ENCODE measurements at places on chromosomes 3 and 15.

DNA sequence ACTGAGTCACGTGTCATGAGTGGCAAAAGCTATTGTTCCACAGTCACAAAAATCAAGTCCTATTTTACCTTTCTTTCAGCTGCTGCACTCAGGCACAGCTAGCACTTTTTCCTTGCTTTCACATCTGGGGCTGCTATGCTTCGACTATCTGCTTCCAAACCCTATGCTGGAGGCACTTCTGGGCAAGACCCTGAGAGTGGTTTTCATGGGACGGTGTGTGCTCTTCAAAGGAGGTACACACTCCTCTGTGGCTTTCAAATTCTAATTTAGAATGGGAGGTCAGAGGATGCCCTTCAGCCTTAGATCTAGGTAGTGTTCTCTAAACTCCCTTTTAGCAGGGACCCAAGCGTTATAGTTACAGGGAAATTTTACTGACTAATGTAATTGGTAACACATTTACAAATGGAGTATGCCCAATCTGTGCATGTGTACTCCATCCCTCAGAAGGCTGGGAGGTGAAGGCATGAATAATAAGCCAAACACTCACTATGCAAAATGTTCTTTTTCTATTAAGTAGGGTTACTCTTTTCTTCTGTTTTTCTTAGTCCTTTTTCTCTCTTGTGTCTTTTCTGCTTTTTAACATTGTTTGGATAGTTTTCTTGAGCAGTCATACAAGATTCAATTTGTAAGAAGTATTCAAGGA, 188.3 kb downstream of the LSAMP start:
- no peak for DNase-seq

- no peak for DNase-seq
Observed at GRCh38 chr15:92646216-92646615, 9.4 kb downstream of the FAM174B start.

DNA sequence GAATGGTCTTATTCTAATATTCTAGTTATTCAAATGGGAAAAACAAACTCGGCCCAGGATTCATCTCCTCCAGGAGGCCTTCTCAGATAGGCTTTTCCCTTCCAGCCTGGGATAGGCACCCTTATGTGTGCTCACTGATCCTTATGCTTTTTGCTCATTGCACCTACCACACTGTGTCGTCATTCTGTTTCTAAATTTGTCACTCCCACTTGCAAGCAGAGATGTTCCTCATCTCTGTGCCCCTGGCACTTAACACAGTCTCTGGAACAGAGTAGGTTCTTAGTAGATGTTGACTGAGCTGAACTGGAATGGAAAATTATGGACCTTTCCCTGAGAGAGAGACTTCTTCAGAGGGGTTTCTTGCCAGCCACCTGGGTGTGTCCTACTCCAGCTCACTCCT, 18.7 kb upstream of the SPG11 start:
- no peak for DNase-seq

DNA sequence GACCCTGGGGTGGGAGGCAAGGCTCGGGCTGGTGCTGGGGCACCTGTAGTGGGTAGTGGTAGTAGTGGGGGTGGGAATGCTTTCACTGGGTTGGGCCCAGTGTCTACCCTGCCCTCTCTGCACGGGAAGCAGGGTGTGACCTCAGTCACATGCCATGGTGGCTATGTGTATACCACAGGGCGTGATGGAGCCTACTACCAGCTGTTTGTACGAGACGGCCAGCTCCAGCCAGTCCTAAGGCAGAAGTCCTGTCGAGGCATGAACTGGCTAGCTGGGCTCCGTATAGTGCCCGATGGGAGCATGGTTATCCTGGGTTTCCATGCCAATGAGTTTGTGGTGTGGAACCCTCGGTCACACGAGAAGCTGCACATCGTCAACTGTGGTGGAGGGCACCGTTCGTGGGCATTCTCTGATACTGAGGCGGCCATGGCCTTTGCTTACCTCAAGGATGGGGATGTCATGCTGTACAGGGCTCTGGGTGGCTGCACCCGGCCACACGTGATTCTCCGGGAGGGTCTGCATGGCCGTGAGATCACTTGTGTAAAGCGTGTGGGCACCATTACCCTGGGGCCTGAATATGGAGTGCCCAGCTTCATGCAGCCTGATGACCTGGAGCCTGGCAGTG, 5.2 kb downstream of the DALRD3 start:
- DNase-seq = no peak
